ENCODE measurements at places on chromosomes 2 and 18.

GRCh38 chr2:39469807-39470206 lies 32.7 kb upstream of the MAP4K3 start:
- no peak for DNase-seq

GRCh38 chr2:224753743-224754540 lies 37.8 kb upstream of the CCDC195 start:
- DNase-seq, result no peak

DNA sequence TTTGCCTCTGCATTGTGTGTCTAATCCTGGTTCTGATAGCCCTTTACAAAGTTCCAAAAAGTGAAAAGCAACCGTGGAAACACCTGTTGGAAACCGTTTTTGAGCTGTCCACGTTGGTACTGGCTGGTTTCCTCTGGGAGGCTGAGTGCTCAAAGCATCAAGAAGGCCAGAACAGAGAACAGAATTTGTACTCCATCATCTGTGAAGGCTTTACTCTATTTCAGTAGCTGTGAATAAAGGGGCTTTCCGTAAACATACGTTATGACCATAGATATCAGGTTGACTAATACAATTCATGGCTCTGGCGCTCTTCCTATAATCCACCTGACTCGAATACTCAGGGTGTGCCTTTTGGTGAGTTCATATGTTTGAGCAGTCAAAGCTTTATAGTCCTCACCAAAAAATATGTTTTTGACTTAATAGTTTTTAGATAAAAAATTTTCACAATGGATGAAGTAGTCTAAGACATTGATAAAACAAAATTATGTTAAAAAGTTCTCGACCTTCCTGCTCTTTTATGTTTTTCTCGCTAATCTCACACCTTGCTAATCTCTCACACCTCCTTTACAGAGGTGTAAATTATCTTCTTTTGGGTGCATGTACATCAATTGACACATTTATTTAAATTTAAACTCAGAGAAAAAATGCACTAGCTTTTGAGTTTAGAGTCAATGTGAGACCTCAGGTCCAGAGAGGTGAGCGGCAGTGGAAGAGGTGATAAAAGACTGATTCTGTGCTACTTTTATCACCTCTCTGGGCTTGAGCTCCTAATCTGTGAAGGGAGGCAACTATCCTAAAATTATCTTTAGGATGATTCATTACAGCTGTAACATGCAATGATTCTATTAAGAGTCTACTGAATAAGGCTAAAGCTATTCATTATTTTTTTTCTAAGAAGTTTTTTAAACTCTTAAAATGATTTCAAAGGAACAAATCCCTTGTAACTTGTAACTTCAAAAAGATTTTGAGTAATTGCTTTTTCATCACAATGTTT lies 65.3 kb downstream of the CXCR4 start:
- no peak for DNase-seq

GRCh38 chr18:51077217-51077616 lies 47.2 kb downstream of the SMAD4 start:
- DNase-seq, result no peak

DNA sequence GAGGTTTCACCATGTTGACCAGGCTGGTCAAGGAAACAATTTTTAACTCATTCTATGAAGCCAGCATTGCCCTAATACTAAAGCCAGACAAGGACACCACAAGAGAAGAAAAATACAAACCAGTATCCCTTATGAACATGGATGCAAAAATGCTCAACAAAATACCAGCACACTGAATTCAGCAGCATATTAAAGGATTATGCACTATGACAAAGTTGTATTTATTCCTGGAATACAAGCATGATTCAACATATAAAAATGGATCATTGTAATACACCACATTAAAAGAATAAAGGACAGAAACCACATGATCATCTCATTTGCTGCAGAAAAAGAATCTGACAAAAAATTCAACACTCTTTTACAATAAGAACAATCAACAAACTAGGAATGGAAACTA lies 138.7 kb downstream of the RAB3GAP1 start:
- no peak for DNase-seq

DNA sequence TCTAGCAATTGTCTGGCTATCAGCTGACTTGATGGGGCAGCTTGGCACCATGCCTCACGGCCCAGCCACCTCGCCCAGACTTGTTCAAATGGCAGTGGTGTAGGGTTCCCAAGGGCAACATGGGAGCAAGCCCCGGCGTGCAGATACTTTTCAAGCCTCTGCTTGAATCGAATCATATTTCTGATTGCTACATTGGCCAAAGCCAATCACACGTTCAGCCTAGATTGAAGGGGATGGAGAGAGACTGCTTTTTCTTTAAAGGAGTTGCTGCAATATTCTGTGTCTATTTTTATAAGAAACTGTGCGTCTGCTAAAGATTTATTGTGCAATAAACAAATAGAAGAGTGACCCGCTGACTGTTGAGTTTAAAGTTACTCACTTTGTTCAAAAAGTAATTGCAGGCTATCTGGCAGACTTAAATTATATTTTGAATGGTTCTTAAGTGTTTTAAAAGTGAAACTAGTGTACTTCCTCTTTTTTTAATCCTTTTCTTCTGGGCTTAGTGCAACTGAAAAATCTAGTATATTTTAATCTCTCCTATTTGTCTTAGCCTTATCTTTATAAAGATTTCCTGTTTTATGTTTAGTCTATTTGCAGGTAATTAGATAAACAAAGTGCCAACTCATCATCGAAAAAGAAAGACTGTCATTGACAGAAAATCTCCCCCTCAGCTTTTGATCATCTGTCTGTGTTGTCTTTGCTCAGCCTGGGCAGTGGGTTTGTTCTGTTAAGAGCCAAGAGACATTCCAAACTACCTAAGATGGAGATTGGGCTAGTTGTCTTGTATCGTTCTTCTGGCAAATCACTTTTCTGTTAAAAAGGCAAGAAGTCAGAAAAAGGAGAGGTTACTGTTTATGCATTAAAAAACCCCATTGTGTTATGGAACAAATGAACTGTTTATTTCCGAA lies 156.1 kb downstream of the TPGS2 start:
- DNase-seq, result no peak

DNA sequence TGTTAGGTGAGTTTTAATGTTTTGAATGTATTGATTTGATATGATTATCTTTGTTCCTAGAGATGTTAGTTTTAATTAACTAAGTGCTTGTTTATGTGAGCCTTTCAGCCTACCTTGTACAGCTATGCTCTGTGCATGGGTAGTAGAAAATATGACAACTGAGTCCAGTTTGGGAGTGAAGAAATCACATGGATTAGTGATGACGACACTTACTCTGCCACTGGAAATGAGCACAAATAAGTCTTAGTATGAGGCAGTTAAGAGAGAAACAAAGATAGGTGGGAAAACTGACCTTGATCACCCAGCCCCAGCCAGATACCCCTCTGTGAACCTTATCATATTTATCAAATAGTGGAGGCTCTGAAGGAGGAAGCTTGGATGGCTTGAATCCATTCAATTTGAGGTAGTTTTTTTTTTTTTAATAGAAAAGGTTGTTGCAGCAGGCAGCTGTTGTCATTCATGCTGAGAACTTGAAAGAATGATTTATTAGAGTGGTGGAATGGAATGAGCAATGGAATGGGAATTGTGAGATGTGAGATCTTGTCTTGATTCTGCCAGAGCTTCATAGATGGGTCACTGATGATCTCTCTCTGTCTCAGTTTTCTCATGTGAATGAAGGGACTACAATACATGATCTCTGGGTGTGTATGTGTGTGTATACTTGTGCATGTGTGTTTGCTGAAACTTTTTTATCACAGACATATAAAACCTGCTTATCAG lies 96.4 kb downstream of the MAP3K20 start:
- no peak for DNase-seq

DNA sequence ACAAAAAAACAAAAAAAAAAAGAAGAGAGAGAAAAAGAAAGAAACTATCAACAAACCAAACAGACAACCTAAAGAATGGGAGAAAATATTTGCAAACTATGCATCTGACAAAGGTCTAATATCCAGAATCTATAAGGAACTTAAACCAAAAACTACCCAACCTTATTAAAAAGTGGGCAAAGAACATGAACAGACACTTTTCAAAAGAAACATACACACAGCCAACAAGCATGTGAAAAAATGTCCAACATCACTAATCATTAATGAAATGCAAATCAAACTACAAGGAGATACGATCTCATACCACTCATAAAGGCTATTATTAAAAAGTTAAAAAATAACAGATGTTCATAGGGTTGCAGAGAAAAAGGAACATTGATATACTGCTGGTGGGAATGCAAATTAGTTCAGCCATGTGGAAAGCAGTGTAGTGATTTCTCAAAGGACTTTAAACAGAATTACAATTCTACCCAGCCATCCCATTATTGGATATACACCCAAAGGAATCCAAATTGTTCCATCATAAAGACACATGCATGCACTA lies 7.2 kb upstream of the POLE4 start:
- DNase-seq, result no peak

GRCh38 chr2:20050646-20051531 lies 539 bp downstream of the LAPTM4A start:
- DNase-seq, result no peak

DNA sequence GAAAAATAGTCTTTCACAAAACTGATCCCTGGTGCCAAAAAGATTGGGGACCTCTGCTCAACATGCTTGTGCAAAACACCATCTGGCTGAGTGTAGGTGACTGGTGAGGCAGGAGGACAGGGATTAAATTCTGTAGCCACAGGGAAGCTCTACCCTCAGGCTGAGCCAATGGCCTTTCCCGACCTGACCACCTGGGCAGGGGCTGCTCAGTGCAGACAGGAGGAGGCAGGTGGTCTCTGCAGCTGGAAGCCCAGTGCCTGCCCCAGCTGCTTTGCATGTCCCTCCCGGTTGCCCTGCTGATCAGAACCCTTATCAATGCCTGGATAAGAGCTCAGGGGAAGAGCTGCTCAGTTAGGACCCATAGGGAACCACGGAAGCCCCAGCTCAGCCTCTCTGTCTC lies 235.3 kb downstream of the ANKRD36 start:
- DNase-seq, result no peak

GRCh38 chr2:195575879-195576401 lies 81.1 kb upstream of the SLC39A10 start:
- no peak for DNase-seq

GRCh38 chr2:159716857-159717256 lies 4.6 kb downstream of the MARCHF7 start:
- no peak for DNase-seq

GRCh38 chr2:137957033-137957432 lies 7.2 kb upstream of the HNMT start:
- DNase-seq, result no peak

- DNase-seq, result no peak
Measured at GRCh38 chr2:219987830-219988229, 360.4 kb downstream of the SLC4A3 start.

DNA sequence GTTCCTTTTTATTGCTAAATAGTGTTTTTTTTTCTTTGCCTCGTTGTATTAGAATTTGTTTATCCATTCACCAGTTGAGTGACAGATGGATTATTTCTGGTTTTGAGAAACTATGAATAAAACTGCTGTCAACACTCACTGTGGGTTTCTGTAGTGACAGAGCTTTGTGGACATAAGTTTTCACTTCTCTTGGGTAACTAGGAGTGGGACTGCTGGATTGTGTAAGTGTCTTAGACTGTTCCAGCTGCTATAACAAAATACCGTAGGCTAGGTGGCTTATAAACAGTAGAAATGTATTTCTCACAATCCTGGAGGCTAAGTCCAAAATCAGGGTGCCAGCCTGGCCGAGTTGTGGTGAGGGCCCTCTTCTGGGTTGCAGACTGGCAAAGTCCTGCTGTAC lies 71.9 kb downstream of the TNFRSF11A start:
- DNase-seq, result no peak

GRCh38 chr2:42199626-42200025 lies 30.5 kb downstream of the EML4 start:
- no peak for DNase-seq

- peak; percentile 13 for DNase-seq
Measured at GRCh38 chr2:192194265-192194865, 368 bp downstream of the TMEFF2 start.

DNA sequence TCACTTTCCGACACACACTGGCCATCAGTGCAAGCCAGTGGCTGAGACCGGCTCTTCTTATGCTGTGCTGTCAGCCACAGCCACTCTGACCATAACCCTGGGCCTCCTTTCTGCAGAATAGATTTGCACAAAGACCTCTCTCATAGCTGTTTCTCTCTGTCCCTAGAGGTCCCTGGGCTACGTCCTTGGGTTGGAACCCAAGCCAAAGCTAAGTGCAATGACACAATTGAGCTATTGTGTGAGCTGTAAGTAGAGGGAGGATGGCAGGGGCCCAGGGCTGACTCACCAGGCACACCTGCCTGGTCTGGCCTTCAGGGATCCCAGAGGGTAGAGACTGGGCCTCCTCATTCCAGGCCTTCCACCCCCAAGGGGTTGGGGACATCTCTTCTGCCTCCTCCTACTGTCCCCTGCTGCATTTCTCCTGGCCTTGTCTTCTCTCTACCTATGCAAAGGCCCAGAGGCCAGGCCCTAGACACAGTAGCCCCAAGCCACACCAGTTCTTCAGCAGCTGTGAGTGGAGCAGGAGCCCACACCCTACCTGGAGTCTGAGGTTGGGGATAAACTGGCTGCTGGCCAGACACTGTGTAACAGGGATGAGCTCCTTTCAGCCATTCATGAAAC lies 174.6 kb downstream of the NCK2 start:
- DNase-seq, result no peak

DNA sequence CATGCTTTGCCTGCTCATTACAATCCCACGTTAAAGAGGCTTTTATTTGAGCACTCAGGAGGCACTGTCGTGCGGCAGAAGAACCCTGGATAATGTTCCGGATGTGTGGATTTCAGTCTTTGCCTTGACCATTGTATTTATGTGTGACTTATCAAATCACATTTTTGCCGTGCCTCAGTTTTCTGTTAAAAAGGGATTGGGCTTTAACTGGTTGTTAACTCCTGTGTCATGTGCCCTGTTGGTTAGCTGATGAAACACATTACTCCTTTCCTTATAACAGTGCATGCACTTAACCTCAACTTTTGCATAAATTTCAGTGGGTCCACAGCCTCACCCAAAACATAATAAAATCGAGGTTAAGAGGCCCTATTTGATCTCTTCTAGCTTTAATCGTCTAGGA lies 52.7 kb downstream of the NAB1 start:
- DNase-seq, result no peak

DNA sequence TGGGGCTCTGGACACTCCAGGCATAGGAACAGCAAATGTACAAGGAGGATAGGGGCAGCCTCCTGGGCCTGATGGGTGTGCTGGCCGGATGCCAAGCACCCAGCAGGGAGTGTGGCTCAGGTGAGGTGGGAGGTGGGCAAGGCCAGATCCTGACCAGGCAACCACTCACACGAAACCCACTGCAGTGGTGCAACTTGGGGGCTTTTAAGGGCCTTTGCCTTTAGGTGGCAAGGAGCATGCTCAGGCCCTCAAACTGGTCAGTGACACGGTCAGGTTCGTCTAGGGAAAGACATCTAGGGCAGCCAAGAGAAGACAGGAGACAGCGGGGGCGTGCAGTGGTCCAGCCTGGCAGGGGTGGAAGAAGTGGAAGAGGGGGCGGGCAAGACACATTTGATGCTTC lies 18.4 kb upstream of the TEX51 start:
- no peak for DNase-seq

GRCh38 chr2:44674473-44675284 lies 266.8 kb upstream of the SIX3 start:
- DNase-seq, result no peak

- no peak for DNase-seq
Measured at GRCh38 chr2:196112418-196113034, 43.9 kb upstream of the DNAH7 start.

GRCh38 chr18:54975598-54975997 lies 16.3 kb upstream of the CCDC68 start:
- no peak for DNase-seq

All from NCI-H524 treated with DMSO at 0.1 percent for 48 hours (cell line).